ENCODE measurements at places on chromosomes 13 and 19.

- no peak for DNase-seq
These were observed 9.9 kb upstream of the SLC46A3 start for GRCh38 chr13:28728642-28729041.

DNA sequence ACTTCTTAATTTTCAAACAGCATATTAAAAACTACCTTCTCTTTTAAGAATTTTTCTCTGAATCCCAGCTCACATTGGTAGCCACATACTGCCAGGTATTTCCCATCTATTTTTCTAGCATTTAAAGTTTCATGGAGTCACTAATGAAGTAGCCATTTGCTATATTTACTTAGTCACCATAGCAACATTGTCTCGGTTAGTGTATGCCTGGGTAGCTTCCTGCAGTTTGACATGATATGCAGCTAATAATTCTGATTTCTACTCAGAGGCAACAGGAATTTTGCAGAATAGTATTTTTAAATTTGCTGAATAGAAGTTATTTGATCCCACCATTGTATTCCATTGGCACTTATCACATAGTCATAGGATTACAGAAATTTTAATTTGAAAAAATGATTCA is 30.9 kb upstream of the KCTD4 start:
- DNase-seq: no peak

DNA sequence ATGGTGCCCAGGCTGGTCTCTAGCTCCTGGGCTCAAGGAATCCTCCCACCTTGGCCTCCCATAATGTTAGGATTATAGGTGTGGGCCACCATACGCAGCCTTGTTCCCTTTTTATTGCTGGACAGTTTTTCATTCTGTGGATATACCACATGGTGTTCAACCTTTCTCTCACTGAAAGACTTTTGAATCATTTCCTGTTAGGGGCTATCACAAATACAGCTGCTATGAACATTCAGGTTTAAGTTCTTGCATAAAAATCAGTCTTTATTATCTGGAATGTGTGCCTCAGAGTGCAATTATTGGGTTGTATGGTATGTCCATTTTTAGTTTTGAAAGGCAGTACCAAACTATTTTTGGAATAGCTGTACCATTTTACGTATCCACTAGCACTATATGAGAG is 647.2 kb downstream of the LIG4 start:
- no peak for DNase-seq

DNA sequence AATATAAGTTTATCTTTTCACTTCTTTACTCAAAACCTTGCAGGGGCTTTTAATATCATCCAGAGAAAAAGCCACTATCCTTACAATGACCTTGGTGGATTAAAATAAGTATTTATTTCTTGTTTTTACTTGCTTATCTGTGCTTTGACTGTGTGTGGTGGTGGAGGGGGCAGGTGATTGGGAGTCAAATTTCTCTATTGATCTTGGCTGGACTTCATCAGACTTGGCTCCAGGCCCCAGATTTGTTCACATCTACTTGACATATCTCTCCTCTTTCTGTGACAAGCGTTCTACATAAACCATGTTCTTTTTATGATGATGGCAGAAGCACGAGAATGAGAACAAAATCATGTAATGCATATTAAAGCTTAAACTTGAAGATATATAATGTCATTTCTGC is 670.8 kb downstream of the PCDH17 start:
- no peak for DNase-seq

- DNase-seq: no peak
These were observed 230.2 kb downstream of the TDRD3 start for GRCh38 chr13:60627071-60627686.

GRCh38 chr19:18060472-18060871 is 26.3 kb downstream of the IL12RB1 start:
- no peak for DNase-seq

GRCh38 chr19:21604351-21604926 is 99.0 kb downstream of the ZNF429 start:
- DNase-seq: no peak

GRCh38 chr13:32117001-32117400 is 85.4 kb downstream of the FRY start:
- no peak for DNase-seq

DNA sequence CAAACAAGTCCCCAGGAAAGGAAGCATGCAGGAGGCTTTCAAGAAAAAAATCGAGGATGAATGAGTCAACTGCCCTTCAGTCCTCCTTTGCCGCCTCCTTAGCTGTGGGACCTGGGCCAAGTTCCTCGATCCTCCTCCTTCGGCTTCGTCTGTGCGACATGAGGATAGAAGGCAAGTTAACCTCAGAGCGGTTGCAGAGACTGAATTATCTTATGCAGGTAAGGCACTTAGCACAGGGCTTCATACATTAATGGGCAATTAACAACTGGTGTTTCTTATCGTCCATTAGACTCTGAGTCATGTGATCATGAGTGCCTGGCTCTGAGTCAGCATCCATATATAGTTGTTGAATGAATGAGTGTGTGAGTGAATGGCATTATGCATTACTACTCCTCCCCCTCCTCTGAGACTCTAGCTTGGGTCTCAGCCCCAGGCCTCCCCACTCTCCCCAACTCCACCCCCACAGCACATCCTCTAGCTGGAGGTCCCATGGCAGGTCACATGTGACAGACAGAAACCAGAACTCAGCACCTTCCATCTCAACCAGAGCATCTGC is 1.6 kb upstream of the TTC9B start:
- DNase-seq: no peak

DNA sequence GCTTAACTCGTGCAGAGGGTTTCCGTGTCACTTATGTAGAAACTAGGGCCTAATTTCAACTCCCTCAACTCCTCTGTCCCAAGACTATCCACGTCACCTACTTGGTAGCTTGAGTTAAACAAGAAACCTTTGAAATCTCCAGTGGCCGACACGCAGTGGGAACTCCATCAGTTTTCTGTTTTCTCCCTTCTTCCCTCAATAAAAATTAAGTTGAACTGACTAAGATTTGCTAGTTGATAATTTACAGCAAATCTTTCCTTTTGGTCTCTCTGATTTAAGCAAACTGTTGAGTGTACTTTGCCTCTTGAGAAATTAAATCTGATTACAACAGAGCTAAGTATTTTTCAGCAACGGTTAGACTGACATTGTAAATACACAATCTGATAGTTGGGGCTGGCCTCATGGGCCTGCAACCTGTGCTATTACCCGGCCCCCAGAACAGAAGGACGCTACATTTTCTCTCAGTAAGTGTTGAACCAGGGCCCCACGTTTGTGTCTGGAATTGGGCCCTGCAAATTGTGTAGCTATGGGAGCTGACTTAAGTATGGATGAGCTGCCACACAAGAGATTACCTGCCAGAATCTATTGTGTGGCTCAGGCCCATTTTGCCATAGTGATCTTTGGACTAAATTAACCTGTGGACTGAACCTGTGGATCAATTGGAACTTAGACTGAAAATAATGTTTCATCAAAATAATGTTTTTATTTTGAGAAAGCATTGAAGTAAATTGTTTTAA is 708 bp upstream of the ESD start:
- DNase-seq: no peak

GRCh38 chr13:88085036-88085435 is 413.9 kb downstream of the SLITRK5 start:
- no peak for DNase-seq

- DNase-seq: no peak
These were observed at the start of gene KCNK6 for GRCh38 chr19:38319421-38320258. Gene KCNK6 (plus strand): TSS chr19:38319845. CDS start chr19:38319951, 106 bp downstream.

DNA sequence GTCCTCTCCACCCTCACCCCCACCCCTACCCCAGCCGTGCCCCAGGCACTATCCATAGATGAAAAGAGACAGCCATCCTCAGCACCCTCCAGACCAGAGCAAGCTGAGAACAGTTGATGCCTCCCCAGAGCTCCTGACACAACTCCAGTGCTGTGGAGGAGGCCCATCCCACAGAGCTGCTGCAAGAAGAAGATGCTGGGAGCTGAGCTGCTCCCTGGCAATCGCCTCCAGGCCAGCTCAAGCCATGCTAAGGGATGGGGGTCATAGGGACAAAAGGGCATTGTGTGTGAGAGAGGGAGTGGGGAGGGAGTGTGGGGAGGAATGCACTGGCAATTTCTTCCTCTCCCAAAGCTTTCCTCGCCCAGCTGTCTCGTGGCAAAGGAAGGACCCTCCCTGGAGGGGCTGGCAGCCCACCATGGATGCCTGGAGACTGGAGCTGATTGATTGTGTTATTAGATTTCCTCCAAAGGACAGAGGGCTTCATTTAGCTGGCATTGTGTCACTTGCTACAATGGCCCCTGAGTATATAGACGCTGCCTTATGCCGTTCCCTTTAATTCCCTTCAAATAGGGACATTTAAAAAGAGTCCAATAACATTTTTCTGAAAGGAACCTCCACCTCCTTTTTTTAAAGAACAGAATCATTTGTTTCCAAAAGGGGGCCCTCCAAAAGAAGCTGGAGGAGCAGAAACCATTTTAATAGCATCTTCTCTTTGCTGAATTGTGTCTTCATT is 476.4 kb downstream of the FOXO1 start:
- DNase-seq: no peak

- DNase-seq: no peak
These were observed 19.5 kb downstream of the PRKD2 start for GRCh38 chr19:46697204-46697960.

GRCh38 chr13:104256701-104257100 is 1190.5 kb upstream of the SLC10A2 start:
- no peak for DNase-seq

DNA sequence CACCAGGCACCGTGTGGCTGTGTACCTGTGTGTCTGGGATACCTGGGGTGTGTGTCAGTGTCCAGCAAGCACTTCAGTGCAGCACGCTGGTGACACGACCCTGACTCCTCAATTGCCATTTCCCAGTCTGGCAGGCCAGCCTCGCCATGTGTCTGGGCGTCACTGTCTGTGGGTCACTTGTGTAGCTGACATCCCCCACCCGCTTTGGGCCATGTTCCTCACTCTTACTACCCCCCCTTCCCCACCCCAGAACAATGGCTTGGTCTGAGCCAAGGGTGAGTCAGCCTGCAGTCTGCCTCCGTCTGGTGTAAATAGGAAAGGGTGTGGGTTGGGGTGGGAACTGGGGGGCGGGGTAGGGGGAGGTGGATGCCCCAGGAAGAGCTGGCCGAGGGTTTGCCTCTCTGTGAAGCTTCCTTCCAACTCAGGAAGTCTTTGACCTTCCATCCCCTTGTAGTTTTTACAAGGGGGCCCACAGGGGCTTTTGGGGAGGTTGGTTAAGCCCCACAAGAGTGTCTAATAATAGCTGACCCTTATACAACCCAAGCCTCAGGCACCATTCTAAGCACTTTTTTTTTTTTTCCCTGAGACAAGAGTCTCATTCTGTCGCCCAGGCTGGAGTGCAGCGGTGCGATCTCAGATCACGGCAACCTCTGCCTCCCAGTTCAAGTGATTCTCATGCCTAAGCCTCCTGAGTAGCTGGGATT is 17.6 kb downstream of the NOVA2 start:
- DNase-seq: no peak

GRCh38 chr13:82569581-82569980 is 1312.7 kb downstream of the SLITRK1 start:
- no peak for DNase-seq

- no peak for DNase-seq
These were observed 3.0 kb upstream of the ZNF444 start for GRCh38 chr19:56138069-56138468.

GRCh38 chr19:14033946-14034345 is 2.4 kb downstream of the IL27RA start:
- DNase-seq: no peak

- no peak for DNase-seq
These were observed 38.7 kb downstream of the C13orf46 start for GRCh38 chr13:113935001-113935844.

GRCh38 chr19:3115411-3115810 is 20.4 kb upstream of the GNA15 start:
- no peak for DNase-seq

- no peak for DNase-seq
These were observed 343.0 kb downstream of the PCDH9 start for GRCh38 chr13:66887088-66887487.

- no peak for DNase-seq
These were observed 15.2 kb downstream of the ELAVL3 start for GRCh38 chr19:11465600-11465999.

- no peak for DNase-seq
These were observed 73.8 kb downstream of the GADD45B start for GRCh38 chr19:2549701-2550191.

DNA sequence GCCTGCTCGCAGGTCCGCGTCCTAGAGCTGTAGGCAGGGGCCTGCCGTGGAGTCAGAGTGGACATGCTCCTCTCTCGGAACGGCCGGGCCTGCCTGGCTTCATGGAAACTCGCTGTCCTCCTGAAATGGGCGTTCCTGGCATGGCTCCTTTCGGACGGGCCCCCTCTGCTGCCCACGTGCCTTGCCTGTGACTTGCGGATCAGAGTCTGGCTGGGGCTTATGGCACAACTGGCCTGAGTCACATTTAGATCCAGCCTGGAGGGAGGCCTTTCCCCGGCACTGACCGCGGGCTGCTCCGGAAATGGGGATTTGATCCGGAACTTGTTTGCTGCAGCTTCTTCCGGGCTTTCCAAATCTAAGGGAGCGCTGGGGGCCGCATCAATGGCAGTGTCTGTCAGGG is 28.1 kb downstream of the THSD1 start:
- DNase-seq: no peak

DNA sequence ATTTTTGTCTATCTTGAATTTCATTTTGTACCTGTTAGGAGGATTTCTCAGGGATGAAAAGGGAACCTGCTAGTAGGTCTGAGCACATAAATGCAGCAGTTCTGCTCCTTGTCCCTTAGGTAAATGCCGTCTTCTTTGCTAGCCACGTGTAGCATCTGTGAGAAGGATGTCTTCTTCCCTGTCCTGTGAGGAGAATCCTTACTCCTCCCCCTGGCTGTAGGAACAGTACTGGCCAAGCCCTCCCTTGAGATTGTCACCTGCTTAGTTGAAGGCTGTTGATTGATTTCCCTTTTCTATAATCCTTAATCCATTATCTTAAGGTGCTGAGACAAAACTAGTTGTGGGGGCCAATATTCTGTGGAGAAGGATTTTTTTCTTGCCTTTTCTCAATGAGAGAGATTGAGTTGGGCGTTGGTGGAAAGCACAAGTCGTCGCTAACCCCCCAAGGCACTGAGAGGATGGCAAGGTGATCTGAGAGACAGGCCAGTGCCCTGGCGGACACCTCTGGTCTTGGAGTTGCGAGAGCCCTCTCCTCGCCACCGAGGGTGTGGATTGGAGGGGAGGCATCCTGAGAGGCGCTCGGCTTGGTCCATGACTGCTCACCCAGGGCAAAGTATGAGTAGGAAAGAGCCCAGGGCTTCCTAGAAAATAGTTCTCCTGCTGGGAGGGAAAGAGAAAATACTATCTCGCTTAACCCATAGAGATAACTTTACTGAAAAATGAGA is 216.7 kb downstream of the ATP8A2 start:
- no peak for DNase-seq

DNA sequence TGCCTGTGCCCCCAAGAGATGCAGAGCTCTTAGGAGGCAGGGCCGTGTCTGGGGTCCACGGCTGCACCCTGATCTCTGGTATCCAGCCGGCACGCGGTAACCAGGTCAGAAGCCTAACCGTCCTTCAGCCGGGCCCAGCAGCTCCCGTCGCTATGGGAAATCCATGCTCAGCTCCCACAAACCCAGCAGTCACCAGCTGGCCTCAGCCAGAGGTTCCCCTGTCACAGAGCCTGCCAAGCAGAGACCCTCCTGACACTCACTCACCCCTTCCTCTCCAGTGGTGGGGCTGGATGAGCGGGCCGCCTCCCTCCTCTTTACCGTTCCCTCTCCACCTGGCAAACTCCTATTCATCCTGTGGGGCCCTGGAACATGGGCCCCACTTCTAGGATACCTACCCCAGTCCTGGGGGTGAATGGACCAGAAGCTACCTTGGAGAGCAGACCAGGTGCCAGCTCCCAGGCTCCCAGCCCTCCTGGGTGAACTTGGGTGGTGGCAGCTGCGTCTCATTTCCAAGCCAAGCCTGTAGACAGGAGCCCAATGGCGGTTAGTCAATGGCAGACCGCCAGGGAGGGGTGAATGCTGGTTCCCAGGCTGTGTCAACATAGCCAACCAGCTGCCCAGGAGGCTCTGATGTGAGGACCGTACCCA is 21.4 kb upstream of the TCF3 start:
- no peak for DNase-seq

All from stimulated activated CD8-positive, alpha-beta memory T cell treated with anti-CD3 and anti-CD28 coated beads, Interleukin-2, amount 100 ng/mL, for 1 hour (primary cell).